ENCODE measurements at places on chromosomes 7 and 10. TPM values are rescaled to one million over a fixed set of nuclear protein-coding genes. Genes with fewer than 3 reads are reported as not detected.

Gene SPDYE16
- not detected for total RNA-seq

Gene AGBL3
- total RNA-seq: 2.6 TPM

Gene PTTG1IP2
- not detected for total RNA-seq

Gene TUBB8
- total RNA-seq: not detected

Gene C7orf25
- total RNA-seq: 9.3 TPM

Gene AIMP2
- total RNA-seq: 56.8 TPM

Gene UFSP1
- total RNA-seq: not detected

Gene KCNMA1
- total RNA-seq: 78.1 TPM

Gene MRC1
- total RNA-seq: 22.1 TPM

Gene PHKG1
- total RNA-seq: 1.2 TPM

Gene GNB2
- 245 TPM for total RNA-seq

GRCh38 chr7:27104341-27105058 lies 2.0 kb upstream of the HOXA2 start:
- H3K36me3 ChIP-seq: no peaks in the 10 kb centered on the region
- no peaks in the 10 kb centered on the region for H3K27me3 ChIP-seq
- H3K4me3 ChIP-seq: no peak overlapping the region
- H3K27ac ChIP-seq: peak overlapping the region; percentile 90

DNA sequence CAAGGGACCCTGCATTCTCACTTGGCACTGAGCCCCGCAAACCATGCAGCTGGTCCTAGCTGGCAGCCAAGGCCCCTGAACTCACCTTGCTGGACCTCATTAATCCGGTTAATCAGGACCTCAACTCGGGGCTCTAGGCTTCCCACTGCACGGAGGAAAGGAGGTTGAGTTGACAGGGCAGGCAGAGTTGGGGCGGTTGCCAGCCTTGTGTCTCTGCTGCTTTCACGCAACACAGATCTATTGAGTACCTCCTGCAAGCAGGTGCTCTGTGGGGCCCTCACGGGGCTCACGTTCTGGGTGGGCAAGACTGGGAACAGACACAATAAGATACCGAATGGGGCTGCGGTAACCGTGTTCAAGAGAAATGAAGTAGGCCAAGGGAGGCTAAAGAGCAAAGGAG lies 6.2 kb downstream of the SYCE1 start:
- H3K4me1 ChIP-seq: no peaks in the 10 kb centered on the region
- no peaks in the 10 kb centered on the region for H3K27me3 ChIP-seq
- no peak overlapping the region for H3K4me3 ChIP-seq
- H3K27ac ChIP-seq: no peak overlapping the region

DNA sequence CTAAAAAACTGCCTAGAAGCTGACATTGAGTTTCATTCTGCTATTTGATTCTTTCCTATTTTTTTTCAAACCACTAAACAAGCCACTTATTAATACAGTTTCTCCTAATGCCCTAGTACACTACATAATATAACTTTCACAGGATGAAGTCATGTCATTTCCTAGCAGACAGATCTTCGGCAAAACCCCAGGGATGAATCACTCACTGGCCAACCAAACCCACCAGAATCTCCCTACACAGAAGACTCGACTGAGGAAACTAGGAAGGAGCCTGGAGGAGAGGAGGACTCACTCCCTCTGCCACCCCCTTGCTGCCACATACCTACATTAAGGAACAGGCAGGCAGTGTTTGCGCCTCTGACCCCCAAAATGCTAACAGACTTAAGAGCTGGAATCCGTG lies 33.4 kb downstream of the XPNPEP1 start:
- no peak for DNase-seq
- H3K27ac ChIP-seq: no peak overlapping the region
- H3K36me3 ChIP-seq: peaks cover 21% of the 10 kb centered on the region
- H3K27me3 ChIP-seq: no peaks in the 10 kb centered on the region

DNA sequence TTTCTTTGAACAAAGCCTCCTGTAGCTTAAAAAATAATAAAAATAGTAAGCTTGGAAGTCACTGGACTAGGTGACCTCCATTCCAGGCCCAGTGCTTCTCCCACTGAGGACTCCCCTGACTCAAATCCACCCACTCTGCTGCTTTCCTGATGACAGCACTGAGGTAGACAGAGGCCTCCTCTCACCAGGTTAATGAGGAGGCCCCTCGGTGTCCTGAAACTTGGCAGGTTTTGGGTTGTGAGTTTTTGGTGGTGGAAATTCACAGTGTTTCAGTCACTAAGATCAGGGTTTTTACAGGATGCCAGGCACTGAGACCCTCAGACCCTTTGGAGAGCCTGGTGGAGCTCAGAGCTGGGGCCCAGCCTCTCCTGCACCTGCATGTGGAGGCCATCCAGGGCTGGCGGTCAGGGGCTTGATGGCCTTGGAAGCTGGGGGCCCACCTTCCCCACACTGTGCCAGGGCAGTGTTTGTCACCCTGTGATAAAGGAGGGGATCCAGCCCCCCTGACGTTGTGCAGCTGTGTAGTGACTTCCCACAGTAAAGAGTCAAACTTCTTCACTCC lies 19.1 kb downstream of the TSPAN14 start:
- no peak overlapping the region for H3K27ac ChIP-seq
- peaks cover 7% of the 10 kb centered on the region for H3K36me3 ChIP-seq
- peaks cover 50% of the 10 kb centered on the region for H3K4me1 ChIP-seq
- no peaks in the 10 kb centered on the region for H3K27me3 ChIP-seq
- no peak for DNase-seq
- H3K4me3 ChIP-seq: no peak overlapping the region

- H3K4me1 ChIP-seq: peaks cover 28% of the 10 kb centered on the region
- H3K27ac ChIP-seq: peak overlapping the region; percentile 56
- H3K27me3 ChIP-seq: no peaks in the 10 kb centered on the region
- no peaks in the 10 kb centered on the region for H3K36me3 ChIP-seq
- no peak for DNase-seq
Measured at GRCh38 chr7:86978808-86979506, 80.5 kb downstream of the ELAPOR2 start.

- no peak for DNase-seq
- H3K36me3 ChIP-seq: no peaks in the 10 kb centered on the region
- H3K4me1 ChIP-seq: no peaks in the 10 kb centered on the region
- H3K27ac ChIP-seq: no peak overlapping the region
Measured at GRCh38 chr7:123367031-123367430, 167.3 kb upstream of the SLC13A1 start.

GRCh38 chr10:68175949-68176348 lies 56.0 kb downstream of the ATOH7 start:
- no peaks in the 10 kb centered on the region for H3K27me3 ChIP-seq
- no peak overlapping the region for H3K4me3 ChIP-seq
- H3K36me3 ChIP-seq: no peaks in the 10 kb centered on the region
- no peak overlapping the region for H3K27ac ChIP-seq
- DNase-seq: no peak
- H3K4me1 ChIP-seq: peaks cover 4% of the 10 kb centered on the region

DNA sequence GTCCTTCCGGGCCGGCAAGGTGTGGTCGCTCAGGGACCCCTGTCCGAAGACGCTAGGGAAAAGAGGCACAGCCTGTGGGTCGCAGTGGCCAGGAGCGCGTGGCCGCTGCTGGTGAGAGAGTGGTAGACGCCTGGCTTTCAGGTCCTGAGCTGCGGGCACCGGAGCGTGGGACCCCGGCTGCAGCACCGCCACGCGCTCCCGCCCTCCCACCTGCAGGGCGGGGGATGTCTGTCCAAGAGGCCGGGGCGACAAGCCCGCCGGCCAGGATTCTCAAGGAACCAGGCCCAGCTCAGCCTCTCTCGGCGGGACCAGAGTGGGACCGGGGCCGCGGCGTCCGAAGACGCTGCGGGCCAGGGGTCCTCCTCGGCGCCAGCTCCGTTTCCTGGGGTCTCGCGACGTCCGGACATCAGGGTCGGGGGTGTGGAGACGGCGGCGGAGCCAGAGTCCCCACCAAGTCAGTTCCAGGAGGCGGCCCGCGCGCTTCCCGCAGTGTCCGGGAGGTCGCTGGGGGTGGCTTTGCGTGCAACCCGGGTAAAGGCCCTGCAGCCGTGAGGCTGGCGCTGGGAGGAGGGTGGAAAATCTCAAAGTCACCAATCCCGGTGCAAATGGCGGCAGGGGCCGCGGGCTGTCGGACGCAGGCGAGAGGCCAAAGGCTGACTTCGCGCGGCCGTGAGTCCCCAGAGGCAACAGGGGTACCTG lies 5.5 kb downstream of the ZNF503 start:
- no peaks in the 10 kb centered on the region for H3K4me1 ChIP-seq
- H3K36me3 ChIP-seq: no peaks in the 10 kb centered on the region
- peak overlapping the region; percentile 99 for H3K27ac ChIP-seq
- DNase-seq: peak; percentile 33
- peak overlapping the region; percentile 78 for H3K4me3 ChIP-seq
- peaks cover 12% of the 10 kb centered on the region for H3K27me3 ChIP-seq

GRCh38 chr10:64574371-64574770 lies 1053.2 kb downstream of the REEP3 start:
- no peak overlapping the region for H3K4me3 ChIP-seq
- peaks cover 10% of the 10 kb centered on the region for H3K4me1 ChIP-seq
- H3K27me3 ChIP-seq: no peaks in the 10 kb centered on the region
- DNase-seq: no peak

DNA sequence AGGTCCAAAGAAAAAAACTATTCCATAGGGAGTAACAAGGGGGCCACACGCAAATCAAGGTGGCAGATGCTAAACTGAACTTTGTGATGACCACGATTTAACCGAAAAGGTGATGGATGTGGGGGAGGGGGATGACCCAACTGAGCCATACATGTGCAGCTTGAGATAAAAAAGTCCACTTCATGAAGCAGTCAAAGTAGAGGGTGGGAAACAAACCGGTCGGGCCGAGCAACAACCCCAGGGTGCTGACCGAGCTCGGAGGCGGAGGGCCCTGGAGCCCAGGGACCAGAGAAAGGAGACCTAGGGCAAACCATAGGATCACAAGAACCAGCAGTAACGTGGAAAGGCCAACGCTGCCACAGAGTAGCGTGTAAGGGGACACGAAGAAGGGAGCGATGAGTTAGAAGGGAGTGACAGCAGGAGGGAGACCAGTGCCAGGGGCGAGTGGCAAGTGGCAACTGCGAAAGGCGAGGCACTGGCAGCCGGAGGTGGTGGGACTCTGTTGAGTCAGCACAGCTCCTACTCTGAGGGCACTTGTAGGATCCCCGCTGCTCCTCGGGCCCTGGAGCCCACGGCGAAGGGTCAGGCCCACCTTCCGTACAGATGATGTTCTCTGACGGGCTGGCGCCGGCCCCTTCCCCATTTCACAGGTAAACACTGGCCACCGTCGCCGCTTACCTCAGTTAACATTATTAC lies 540 bp downstream of the SNX13 start:
- peaks cover 21% of the 10 kb centered on the region for H3K4me1 ChIP-seq
- no peaks in the 10 kb centered on the region for H3K36me3 ChIP-seq
- H3K27me3 ChIP-seq: no peaks in the 10 kb centered on the region

DNA sequence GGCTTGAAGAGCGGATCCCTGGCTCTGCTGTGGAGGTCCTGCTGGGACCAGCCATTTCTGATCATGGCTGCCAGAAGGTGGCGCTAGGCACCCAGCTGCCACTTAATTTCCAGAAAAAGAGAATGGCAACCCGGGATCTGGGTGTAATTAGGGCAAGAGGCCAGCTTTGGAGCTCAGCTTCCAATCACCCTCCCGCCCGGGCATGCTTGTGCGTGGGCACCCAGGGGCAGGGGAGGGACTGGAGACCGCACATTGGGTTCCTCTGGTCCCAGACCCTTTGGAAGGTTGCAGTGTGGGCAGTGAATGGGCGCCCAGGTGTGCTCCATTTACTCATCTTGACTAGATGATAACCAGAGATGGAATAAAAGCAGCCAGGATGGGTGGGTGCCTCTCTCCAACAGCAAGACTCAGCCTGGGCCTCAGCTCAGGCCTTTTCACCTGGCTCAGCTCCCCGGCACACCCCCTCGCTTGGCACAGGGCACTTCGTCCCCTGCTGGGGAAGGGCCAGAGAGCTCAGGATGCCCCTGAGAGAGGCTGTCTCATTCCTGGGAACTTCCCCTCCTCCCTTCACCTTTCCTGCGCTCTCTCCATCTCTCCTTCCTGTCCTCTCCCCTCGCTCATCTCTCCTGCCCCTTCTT lies 14.7 kb downstream of the FAM241B start:
- H3K27ac ChIP-seq: no peak overlapping the region
- no peaks in the 10 kb centered on the region for H3K4me1 ChIP-seq
- H3K4me3 ChIP-seq: no peak overlapping the region
- H3K27me3 ChIP-seq: peaks cover 8% of the 10 kb centered on the region
- no peaks in the 10 kb centered on the region for H3K36me3 ChIP-seq

DNA sequence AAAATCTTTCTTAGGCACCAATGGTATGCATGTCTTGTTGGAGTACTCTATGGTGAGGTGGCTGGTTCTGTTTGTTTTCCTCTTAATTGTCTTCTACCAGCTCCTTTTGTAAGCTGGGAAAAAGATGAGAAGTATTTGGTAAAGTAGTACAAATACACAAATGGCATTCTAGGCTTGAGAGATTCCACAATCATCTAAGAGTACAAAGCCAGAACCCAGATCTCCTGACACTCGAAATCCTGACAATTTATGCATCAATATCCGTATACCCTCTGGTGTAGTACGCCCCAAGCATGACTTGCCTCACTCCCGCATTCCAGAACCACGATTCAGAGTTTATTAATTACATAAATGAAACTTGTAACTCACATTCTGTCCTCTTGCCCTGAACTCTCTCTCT lies 43.5 kb downstream of the CDCA7L start:
- no peak overlapping the region for H3K4me3 ChIP-seq
- H3K27ac ChIP-seq: no peak overlapping the region
- peaks cover 6% of the 10 kb centered on the region for H3K36me3 ChIP-seq
- no peaks in the 10 kb centered on the region for H3K27me3 ChIP-seq
- no peak for DNase-seq

GRCh38 chr10:9603972-9604371 lies 1413.7 kb upstream of the CELF2 start:
- H3K4me1 ChIP-seq: no peaks in the 10 kb centered on the region
- no peak for DNase-seq
- no peak overlapping the region for H3K27ac ChIP-seq
- H3K4me3 ChIP-seq: no peak overlapping the region

GRCh38 chr10:118107541-118107940 lies 60.8 kb upstream of the RAB11FIP2 start:
- H3K4me3 ChIP-seq: no peak overlapping the region
- H3K36me3 ChIP-seq: no peaks in the 10 kb centered on the region
- H3K4me1 ChIP-seq: no peaks in the 10 kb centered on the region
- no peaks in the 10 kb centered on the region for H3K27me3 ChIP-seq

- H3K4me1 ChIP-seq: no peaks in the 10 kb centered on the region
- no peak for DNase-seq
- H3K27me3 ChIP-seq: no peaks in the 10 kb centered on the region
- H3K36me3 ChIP-seq: no peaks in the 10 kb centered on the region
- no peak overlapping the region for H3K27ac ChIP-seq
Measured at GRCh38 chr10:121250995-121251764, 347.1 kb downstream of the FGFR2 start.

- peaks cover 5% of the 10 kb centered on the region for H3K27me3 ChIP-seq
- no peak overlapping the region for H3K4me3 ChIP-seq
- H3K4me1 ChIP-seq: no peaks in the 10 kb centered on the region
- DNase-seq: no peak
Measured at GRCh38 chr7:1681581-1681980, 11.5 kb downstream of the ELFN1 start.

- no peak for DNase-seq
- H3K4me3 ChIP-seq: no peak overlapping the region
- H3K27me3 ChIP-seq: no peaks in the 10 kb centered on the region
- no peaks in the 10 kb centered on the region for H3K4me1 ChIP-seq
Measured at GRCh38 chr7:3821488-3821887, 520.4 kb downstream of the SDK1 start.

- H3K4me3 ChIP-seq: no peak overlapping the region
- H3K27me3 ChIP-seq: no peaks in the 10 kb centered on the region
- no peaks in the 10 kb centered on the region for H3K4me1 ChIP-seq
Measured at GRCh38 chr7:79471283-79471682, 17.8 kb upstream of the MAGI2 start.

All from transverse colon (tissue), 4 donors.